ENCODE measurements at places on chromosomes 1 and 21.
A peak's percentile ranks its signal among the peaks of the same experiment; 100 is the strongest.

DNA sequence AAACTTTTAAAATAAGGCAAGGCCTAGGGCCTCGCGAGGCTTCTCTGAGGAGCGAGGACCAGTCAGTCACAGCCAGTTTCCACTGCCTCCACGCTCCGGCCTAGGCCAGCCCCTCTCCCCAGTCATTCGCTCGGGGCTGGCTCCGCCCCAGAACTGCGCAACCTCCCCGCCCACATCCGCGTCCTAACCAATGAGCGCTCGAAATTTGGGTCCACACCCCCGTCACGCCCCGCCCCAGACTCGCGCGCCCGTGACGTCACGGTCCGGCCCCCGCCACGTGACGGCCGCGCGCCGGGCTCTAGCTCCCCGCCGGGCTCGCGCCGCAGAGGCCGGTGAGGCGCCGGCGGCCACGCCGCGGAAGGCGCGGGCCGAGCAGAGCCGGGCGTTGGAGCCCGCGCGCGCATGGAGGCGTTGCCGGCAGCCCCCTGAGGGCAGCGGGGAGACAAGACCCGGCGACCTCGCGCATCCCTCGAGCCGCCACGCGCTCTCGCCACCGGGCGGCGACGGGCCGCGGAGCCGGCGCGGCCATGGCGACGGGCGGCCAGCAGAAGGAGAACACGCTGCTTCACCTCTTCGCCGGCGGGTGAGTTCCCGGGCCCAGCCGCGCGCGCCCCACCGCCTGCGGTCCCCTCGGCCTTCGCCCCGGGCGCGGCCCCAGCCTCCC lies at the start of gene SLC25A33:
SLC25A33 (plus strand) TSS at position 301 of the 664 bp plus-strand sequence; CDS start at position 528, 227 bp downstream.
- peak; percentile 91 for DNase-seq

DNA sequence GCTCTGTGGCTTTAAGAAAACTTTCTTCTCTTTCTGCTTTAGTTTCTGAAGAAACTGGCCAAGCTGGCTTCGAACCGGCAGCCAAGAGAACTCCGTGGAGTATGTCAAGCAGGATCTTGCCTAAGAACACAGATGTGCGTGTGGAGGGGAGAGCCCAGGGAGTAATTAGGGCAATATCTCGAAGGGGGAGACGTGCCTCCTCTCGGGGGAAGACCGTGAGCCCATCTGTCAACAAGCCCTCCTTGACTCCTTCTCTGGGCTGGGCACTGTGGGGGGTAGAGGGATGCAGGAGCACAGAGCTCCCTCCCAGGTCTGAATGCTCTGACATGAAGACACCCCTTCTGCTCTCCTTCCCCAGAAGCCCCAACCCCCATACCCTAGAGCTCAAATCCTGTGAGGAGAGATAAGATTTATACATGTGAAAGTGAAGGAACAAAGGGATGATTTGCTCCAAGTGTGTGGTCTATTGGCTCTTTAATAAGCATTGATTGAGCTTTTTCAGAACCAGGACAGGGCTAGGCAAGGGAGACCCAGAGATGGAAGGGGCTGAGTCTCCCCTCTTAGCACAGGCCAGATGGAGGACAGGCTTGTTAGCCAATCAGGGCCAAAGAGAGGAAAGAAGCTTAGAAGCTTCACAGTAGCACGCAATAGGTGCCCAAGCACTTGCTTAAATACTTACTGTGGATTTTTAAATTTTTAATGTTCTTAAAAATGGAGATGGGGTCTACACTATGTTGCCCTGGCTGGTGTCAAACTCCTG lies 37.5 kb downstream of the EDN2 start:
- no peak for DNase-seq

DNA sequence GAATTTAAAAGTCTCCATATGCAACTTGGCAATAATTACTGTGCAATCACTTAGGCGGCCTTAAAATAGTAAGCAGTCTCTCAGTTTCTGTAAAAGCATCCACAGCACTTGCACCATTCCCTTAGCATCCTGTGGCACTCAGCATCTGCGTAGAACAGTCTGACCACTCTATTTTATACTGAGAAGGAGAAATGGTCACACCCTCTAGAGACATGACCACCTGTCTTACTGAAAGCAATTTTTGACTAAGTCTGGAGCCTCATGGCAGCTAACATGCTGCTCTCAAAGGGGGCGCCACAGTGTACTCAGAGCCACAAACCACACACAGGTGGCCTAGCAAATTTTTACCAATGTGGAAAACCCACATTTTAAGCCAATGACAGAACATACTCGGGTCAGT lies 62.0 kb downstream of the KCNK1 start:
- DNase-seq: no peak

DNA sequence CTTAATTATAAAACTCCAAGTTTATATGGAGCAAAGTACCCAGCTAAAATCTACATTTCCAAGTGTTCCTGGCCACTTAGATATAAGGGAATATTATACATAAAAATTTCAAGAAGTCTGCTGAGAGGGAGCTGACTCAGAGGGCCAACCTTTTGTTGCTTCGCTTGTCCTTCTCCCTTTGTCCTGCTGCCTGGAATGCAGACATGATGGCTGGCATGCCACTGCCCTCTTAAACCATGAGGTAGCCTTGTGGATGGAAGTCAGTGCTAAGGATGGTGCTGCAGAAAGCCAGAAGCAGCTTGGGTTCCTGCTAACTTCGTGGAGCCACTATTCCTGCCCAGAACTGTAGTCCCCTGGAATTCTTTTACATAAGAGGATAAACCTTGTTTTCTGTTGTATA lies 38.9 kb upstream of the SRP9 start:
- DNase-seq: no peak

DNA sequence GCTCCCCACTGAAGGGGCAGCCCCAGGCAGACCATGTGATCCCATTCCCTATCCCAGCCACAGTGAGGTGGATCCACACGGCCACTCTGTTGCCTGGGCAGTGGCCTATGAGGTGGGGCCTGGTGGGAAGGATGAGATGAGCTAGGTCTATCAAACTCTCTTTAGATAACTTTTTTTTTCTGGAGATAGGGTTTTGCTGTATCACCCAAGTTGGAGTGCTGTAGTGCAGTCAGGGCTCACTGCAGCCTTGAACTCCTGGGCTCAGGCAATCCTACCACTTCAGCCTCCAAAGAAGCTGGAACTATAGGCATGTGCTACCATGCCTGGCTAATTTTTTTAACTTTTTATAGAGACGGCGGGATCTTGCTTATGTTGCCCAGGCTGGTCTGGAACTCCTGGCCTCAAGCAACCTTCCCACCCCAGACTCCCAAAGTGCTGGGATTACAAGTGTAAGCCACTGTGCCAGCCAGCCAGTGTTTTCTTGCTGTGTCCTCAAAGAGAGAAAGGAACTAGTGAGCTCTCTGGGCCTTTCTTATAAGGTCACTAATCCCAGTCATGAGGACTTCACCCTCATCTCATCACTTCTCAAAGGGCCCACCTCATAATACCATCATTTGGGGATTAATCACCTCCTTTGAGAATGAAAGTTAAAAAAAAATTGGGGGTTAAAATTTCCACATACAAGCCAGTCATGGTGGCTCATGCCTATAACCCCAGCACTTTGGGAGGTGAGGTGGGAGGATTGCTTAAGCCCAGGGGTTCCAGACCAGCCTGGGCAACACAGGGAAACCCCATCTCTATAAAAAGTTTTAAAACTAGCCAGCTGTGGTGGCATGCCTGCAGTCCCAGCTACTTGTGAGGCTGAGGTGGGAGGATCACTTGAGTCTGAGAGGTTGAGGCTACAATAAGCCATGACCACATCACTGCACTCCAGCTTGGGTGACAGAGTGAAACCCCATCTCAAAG lies 36.6 kb downstream of the H3-3A start:
- no peak for DNase-seq

DNA sequence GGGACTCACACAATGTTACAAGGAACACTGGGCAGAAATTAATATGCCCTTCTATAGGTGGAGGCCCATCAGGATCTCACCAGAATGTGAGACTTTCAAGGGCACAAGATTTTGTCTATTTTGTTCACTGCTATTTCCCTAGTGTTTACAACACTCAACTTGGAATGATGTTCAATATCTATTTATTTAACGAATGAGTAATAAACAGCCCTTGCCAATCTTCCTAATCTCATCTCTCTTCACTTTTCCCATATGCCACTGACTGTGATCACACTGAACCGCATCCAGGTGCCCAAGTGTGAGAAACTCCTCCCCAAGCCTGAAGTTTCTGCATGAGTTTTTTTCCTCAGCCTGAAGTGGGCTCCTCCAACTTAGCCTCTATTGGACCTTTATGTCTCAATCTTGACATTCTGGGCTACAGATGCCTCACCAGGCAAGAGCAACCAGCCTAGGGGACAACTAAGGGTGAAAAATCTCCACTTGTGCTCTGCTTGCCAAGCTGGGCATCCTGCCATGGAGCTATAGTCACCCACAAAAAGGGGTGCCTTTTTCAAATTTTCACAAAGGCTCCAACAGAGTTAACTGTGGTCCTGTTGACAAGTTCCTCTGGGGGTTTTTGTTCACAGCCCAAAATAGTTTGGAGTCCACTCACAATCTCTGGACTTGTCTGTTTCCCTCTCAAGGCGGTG lies 105.6 kb downstream of the PLPP3 start:
- DNase-seq: no peak

DNA sequence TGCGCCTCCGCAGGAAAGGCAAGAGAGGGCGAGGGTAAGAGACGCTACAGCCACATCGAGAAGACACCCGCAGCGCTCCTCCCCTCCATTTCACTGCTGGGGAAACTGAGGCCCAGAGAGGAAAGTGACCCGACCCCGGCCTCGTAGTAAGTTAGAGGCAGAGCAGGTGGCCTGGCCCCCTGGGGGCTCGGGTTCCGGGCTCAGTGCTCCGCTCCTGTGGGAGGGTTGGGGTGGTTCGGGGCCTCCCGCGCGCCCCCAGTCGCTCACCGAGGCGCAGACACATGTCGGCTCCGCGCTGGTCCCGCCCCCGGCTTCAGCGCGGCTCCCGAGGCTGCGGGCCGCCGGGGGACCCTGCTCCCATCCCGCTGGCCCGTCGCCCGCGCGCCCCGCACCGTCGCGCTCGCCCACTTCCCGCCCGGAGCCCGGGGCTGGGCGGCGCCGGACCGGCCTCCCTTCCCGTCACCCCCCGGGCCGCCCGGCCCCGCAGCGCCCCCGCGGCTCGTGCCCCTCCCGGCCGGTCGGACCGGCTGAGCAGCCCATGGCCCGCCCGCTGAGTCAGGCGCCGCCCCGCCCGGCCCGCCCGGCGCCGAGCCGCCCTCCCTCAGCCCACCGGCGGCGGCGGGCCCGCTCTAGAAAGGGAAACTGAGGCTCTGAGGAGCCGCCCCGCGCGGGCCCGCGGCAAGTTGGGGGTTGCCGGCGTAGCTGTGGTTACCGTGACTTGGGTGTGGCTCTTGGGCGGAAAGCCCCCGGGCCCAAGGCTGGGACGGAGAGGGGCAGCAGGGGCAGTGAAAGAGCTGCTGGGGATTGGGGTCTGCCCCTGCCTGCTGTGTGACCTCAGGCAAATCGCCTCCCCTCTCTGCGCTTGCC lies at the start of gene TMEM54:
TMEM54 (minus strand) TSS at position 434 of the 867 bp plus-strand sequence; CDS start at position 283, 151 bp downstream.
- DNase-seq: no peak

- DNase-seq: no peak
Observed at GRCh38 chr21:35943752-35944151, 116.6 kb downstream of the SETD4 start.

DNA sequence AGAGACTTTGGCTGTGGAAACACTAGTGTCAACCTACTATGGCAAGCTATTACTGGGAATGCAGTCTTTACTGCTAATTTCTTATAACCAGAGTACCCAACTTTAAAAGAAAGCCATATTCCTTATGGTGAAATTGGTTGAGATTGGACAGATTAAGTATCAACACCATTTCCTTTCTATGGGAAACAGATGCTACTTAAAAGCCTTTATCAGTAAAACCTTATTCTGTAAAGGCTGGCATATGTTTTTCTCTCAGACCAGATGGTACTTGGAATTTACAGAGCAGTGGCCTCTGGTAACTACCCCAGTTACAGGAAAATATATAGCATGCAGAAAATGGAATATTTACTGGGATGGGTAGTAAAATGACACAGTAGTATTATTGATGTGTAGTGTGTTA lies 18.8 kb downstream of the IFI44 start:
- DNase-seq: no peak

DNA sequence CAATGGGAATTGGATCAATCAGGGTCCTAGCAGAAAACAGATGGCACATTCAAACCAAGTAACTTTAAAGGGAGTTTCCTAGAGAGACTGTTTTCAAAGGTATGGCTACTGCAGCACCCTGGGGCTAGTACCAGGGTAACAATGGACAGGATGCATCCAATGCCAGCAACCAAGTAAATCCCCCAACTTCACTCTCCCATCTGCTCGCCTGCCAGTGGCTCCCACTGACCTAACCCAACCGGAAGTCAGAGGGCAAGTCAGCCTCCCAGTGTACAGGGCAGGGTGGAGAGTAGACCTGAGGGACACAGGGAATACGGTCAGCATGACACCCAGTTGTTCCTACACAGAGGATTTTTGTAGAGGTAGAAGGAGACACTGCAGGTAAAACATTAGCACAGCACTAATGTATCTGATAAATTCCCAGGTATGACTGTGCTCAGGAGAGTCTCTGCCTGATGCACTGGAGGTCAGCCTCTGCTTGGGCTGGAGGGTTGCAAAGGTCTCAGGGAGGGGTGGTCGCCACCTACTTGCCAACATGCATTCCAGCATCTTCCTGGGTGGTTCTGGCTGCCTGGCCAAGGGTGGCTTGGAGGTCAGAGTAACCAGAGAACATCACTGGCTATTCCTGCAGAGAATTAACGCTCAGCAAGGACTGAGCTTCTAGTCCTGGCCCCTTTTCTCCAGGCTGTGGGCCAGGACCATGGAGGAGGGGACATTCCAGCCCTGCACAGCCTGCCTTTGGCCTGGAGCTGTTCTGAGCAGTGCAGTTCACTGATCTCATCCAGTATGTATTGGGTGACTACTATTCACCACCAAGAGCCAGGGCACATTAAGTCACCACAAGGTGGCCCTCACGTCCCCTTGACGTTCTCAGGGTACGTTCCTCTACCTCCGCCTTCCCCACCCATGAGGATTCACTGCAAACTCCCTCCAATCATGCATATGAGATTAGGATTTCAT lies 5.1 kb upstream of the GJA4 start:
- DNase-seq: no peak

DNA sequence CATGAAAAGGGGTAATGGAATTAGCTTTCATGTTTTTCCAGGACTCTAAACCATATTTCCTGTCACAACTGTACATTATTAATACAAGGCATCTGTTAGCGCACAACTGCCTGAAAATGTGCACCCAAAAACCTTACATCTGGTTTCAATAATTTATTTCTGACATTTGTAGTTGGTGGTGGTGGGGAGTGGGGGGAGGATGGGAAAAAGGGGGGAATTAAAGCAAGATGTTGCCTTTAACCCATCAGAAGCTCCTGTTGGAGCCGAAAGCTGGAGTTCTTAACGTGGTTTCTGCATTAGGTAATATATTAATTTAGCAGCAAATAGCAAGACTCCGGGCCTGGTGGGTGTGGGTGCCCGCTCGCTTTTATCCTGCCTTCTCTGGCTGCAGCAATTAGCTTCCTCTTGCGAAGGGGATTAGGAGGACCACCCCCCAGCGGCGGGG lies 36.9 kb upstream of the HHAT start:
- DNase-seq: no peak

All from H54 (cell line).